ENCODE measurements at places on chromosomes 1 and 21.
A peak's percentile ranks its signal among the peaks of the same experiment; 100 is the strongest.

GRCh38 chr1:110433213-110433612 lies 17.7 kb upstream of the PROK1 start:
- no peak for DNase-seq

DNA sequence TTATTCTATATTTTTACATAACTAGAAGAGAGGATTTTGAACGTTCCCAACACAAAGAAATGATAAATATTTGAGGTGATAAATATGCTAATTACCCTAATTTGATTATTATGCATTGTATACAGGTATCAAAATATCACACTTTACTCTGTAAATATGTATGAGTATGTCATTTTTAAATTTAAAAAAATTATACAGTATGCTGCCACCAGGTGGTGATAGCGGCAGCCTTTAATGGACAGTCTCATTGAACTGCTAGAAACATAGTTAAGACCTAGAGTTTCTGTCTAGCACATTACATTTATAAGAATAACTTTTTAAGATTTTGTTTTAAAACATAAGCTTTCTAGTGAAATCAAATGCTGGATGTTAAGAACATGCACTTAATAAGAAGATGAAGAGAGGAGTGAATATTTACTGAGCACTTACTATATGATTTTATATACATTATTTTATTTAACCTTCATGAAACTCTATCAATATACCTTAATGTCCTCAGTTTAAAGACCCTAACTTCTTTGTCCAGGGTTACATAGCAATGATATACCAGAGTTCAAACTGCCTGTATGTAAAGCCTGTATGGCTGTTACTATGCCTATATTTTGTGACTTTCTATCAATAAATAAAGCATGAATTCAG lies 207.1 kb downstream of the NUF2 start:
- DNase-seq = no peak

DNA sequence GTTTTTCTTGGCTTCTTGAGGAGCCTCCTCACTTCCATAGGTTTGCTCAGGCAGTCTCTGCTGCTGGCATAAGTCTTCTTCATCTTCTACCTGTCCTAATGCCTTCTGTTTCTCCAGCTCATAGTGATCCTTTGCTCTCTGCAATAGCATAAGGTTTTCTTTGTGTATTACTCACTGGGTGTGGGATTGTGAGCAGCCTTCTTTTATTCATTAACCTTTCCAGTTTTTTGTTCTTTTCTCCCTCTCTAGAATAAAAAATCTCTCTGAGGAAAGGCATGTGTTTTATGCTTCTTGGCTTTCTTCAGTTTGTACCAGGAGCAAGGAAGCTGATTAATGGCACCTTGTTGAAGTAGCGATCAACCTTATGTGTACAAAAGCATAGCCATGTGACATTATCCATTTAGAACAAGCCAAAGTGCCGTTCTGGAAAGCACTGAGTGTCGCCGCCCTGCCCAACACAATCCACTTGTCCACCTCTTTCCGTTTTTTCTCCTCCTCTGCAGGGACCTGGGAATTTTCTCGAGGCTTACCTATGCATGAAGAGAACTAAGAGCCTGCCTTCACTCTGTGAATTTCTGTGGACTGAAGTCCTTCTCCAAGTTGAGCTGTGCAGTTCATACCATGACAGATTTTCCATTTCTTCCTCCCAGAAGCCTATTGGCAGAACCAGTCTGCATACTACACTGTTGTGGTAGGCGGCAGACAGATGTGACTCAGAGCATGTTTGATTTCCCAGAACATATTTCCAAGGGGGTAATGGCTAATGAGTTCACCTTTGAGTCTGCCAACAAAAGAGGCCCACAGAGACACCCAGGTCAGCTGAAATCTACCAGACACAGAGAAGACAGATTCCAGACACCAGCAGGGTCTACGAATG lies 39.0 kb downstream of the DPT start:
- no peak for DNase-seq

DNA sequence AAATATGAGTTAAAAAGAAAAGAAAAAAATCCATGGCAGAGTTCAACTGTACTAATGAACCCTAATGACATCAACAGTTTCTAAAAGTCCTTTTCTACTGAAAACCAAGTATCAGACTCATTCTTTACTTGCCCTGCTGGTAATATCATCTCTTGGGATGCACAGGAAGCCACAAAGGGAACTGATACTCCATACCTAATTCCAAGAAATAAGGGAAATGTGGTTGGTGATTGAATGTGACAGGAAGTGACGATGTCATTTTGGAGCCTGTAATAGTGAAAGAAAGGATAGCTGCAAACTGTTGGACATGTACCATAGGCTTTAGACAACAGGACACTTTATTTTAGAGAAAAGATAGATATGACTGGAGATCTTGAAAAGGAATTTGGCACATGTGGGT lies 98.7 kb upstream of the VAV3 start:
- DNase-seq = no peak

- DNase-seq = no peak
These were observed 35.4 kb downstream of the PRDM2 start for GRCh38 chr1:13735168-13735930.

- no peak for DNase-seq
These were observed 465.3 kb downstream of the RWDD3 start for GRCh38 chr1:95699149-95699953.

GRCh38 chr1:226110249-226111097 lies 48.0 kb downstream of the H3-3A start:
- peak; percentile 59 for DNase-seq

- DNase-seq = no peak
These were observed 59.1 kb downstream of the FOXO6 start for GRCh38 chr1:41420351-41420750.

DNA sequence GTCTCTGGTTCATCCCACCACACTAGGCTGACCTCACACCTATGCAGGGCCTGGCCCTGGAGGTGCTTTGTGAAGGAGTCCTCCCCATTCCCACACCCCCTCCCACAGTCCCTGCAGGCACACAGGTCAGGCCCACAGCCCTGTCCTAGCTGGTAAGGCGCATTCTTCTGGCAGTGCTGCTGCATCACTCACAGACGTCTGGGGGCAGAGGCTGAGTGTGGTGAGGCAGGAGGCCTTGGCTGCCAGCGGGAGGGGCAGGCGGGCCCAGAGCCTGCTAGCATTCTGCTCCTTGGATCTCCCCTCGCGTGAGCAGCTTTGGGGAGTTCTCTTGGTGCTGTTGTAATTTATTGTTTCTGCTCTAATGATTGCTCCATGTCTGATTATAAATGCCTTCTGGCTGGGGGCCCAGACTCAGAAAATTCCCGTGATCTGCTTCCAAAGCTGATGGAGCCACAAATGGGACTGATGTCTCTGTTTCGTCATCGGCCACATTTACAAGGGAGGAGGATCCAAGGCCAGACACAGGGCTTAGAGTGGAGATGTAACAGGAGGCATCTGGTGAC lies 62.9 kb downstream of the TRABD2B start:
- DNase-seq = no peak

GRCh38 chr1:162077648-162078299 lies 8.3 kb downstream of the NOS1AP start:
- no peak for DNase-seq

GRCh38 chr1:40530735-40531380 lies 579 bp upstream of the ZNF684 start:
- no peak for DNase-seq

- no peak for DNase-seq
These were observed 350.9 kb upstream of the SPAG17 start for GRCh38 chr1:118535901-118536300.

DNA sequence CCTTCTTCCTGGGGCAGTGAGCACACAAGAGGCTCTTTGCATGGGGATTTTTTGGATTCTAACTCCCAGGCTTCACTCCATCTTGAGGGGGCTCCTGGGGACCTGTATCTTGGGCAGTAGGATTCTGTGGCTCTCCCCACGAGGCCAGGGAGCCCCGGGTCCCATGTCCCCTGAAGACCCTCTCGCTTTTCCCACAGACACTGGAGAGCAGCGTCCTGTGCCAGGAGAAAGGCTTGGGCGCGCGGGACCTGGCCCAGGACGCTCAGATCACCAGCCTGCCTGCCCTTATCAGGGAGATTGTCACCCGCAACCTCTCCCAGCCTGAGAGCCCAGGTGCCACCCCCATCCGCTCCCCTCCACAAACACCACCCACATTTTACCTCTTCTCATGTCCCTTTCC lies 735 bp downstream of the CROCC start:
- DNase-seq = no peak

All from stimulated activated CD8-positive, alpha-beta memory T cell treated with anti-CD3 and anti-CD28 coated beads, Interleukin-2, amount 100 ng/mL, for 48 hours (primary cell).